GM06990 (cell line): ENCODE measurements at places on chromosomes 6 and 20.
A peak's percentile ranks its signal among the peaks of the same experiment; 100 is the strongest.

DNA sequence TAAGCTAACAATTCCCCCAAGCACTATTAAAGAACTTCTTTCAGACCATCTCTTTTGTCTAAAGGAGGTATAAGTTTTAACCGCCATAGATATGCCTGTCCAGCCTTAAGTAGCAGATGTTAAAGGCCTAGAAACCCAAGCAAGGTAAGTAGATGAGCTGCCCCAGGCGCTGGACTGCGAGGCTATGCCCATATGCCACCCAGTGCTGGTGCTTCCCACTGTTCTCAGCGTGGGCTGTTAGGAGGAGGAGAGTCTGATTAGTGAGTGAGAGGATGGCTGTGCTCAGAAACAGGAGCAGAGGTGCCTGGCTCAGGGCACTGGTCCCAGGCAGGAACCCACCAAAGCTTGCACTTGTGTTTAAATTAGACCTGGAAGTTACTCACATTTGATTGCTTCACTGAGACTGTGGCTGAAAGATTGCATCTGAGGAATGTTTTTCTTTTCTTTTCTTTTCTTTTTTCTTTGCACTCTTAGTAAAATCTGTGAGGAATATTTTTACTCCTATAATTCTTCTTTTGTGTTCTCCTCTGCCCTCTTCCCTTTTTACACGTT lies 32.2 kb downstream of the PRPH2 start:
- DNase-seq: no peak

- DNase-seq: no peak
Observed at GRCh38 chr20:42506397-42506796, 683.3 kb downstream of the PTPRT start.

DNA sequence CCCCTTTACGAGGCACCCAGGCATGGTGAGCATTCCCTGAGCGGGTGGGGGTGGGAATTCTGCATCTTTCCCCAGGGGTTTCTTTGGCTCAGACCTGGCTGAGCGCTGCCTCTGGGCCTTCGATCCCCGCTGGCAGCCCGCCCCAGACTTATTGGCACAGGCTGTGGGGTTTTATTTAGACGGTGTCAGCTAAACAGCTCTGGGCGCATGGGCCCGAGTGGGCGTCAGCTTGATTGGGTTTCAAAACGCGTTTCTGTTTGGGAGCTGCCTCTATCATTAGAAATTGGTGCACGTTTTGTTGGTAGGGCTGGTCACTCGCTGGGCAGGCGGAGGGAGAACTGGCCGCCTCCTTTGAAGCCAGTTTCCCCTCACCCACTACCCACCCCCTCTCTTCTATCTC lies 21.0 kb downstream of the PMEPA1 start:
- no peak for DNase-seq

DNA sequence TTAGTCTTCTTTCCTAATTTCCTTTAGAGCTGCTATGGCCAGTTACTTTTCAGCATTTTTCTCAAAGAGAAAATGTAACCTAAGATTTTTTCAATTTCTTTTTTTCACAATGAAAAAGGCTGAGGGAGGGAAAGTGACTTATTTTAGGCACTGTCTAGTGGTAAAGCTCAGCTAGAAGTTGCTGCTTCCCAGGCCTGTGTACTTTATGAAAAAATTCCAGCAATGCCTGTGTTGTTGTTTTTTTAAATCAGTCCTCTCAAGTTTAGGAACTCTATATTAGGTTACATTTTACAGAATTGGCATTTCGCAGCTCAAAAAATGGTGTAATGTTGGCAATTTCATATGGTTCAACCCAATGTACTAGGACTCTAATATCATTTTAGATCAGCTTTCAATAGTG lies 269.6 kb downstream of the ARID1B start:
- DNase-seq: no peak

DNA sequence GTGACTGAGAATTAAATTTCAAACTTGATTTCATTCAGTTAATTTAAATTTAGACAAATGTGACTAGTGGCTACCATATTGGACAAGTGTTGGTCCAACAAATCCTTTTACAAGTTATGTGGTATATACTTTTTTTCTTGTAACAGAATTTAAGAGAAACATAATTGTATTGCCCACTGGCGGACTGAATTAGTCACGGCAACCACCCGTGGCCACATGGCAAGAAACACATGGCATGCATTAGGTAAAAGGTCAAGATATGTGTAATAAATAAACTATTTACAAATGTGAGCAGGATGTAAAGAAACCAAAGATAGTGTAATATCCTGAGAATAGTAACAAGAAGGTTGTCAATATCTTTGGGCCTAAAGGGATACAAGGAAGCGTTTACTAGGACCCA lies 91.2 kb downstream of the LCA5 start:
- DNase-seq: no peak

GRCh38 chr6:150177952-150178520 lies 35.2 kb downstream of the PPP1R14C start:
- no peak for DNase-seq

DNA sequence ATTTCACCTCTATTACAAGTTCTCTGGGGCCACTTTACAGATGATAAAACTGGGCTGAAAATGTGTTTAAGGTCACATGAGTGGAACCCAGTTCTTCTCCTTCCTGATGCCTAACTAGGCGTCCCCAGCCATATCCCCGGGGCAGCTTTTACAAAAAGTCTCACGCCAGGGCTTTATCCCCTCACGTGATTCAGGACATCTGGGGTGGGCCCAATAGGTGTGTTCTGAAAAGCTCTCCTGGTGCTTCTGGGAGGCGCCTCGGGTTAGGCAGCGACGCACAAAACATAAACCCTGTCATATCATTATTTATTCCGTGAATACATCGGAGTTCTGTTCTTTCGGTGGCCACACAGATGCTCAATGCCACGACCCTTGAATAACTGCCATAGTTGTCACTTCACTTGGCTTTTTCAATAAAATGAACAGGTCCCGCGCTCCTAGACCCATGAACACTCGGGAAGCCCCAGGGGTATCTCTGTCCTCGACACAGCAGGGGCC lies 32.1 kb downstream of the SF3B5 start:
- DNase-seq: no peak

DNA sequence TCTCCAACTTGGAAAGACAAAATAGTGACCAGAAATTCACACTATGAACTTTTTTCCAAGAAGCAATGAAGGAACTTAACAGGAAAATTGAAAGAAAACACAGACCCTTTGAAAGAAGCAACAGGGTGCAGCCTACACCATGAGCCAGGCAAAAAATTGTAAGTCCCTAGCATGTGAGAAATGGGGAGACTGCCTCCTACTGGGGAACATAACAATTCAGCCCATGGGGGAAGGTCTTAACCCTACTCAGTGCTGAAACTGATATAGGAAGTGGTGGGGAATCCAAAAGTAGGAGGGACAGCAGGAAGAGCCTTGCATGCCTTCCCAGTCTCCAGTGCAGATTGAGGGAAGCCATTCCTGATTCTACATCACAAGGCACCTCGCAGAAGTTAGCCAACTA lies 235.1 kb upstream of the UFL1 start:
- DNase-seq: no peak

DNA sequence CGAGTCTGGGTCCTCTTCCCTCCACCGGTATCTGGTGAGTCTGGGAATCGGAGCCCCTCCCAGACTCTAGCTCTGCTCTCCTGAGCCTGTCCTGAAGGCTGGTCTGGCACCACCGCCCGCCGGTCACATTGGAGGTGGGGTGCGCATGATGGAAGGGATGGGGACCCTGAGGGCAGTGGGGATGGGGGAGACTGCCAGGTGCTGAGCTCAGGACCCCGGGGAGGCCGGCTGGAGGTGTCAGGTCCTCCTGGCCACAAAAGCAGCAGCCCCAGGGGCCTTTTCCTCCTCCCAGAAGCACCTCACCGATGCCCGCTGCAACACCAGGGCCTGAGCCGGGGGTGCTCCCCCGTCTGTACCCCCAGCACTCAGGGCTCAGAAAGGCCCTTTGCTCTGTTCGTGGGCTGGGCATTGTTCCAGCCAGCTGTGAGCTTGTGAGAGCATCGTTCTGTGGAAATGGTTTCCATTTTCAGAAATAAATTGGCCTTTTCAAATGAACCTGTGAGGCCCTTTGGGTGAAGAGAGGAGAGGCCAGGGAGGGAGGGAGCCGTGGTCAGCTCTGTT lies 2.5 kb upstream of the NPBWR2 start:
- no peak for DNase-seq

GRCh38 chr6:21769405-21769861 lies 175.9 kb downstream of the SOX4 start:
- DNase-seq: no peak

DNA sequence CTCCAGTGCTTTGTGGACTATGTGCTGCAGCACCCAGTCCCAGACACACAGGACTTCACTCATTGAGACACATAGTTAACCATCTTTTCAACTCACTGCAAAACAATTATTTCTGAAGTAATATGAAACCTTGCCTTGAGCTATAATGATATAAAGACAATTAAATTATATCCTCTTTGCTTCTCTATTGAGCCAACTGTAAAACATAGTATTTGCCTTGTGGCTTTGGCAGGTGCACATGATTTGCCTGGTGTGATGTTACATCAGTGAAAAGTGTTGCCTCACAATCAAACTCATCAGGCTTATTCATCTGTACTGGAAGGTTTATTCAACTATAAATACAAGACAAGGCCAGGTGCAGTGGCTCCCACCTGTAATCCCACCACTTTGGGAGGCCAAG lies 80.6 kb downstream of the NCOA7 start:
- DNase-seq: no peak

- peak; percentile 58 for DNase-seq
Observed at GRCh38 chr6:143901885-143902750, 37.8 kb downstream of the ZC2HC1B start.

GRCh38 chr6:34043359-34043758 lies 102.5 kb downstream of the GRM4 start:
- DNase-seq: no peak

GRCh38 chr20:17960927-17961586 lies 7.5 kb downstream of the SNX5 start:
- DNase-seq: no peak

GRCh38 chr6:21332077-21332476 lies 261.5 kb upstream of the SOX4 start:
- no peak for DNase-seq

- DNase-seq: no peak
Observed at GRCh38 chr6:128918886-128919285, 35.9 kb downstream of the LAMA2 start.

GRCh38 chr6:14927398-14927797 lies 318.5 kb upstream of the JARID2 start:
- no peak for DNase-seq

- DNase-seq: no peak
Observed at GRCh38 chr20:50611128-50611810, 80.1 kb downstream of the RIPOR3 start.

- DNase-seq: no peak
Observed at GRCh38 chr6:43811733-43812099, 41.7 kb downstream of the VEGFA start.

DNA sequence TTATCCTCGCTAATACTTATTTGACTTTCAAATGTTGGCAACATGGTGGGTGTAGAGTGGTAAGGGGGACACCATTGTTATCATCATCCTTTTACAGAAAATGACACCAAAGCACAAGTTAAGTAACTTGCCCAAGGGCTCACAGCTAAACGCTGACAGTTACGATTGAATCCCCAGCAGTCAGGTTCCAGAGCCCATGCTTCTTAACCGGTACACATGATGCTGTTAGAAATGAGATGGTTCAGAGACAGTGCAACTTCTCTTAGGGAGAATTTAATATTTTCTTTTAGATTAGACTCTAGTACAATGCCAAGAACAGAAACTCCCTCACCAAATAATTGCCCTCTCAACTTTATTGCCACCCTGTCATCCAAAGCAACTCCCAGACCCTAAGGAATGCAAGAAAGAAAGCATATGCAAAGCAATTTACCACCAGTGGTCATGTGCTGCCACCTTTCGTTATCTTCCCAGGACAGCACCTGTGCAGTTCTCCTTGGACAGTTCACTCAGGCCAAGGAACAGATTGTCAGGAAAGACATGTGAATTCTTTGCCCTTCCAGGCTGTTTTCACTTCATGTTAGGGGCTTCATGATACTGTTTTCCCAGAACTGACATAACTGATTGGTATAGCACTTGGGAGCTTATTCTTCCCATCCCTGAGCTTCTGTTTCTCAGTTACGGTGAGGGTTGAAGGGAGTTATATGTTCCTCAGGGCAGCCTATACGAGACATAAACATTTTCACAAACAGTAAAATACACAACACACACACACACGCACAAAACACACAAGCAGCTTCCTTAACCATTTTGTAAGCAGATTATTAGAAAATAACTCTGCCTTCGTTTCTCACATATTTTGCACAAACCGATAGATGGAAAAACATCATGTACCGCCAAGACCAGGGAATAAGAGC lies 5.1 kb downstream of the HLA-DMA start:
- no peak for DNase-seq

GRCh38 chr6:166749666-166750065 lies 122.6 kb upstream of the RPS6KA2 start:
- DNase-seq: no peak

DNA sequence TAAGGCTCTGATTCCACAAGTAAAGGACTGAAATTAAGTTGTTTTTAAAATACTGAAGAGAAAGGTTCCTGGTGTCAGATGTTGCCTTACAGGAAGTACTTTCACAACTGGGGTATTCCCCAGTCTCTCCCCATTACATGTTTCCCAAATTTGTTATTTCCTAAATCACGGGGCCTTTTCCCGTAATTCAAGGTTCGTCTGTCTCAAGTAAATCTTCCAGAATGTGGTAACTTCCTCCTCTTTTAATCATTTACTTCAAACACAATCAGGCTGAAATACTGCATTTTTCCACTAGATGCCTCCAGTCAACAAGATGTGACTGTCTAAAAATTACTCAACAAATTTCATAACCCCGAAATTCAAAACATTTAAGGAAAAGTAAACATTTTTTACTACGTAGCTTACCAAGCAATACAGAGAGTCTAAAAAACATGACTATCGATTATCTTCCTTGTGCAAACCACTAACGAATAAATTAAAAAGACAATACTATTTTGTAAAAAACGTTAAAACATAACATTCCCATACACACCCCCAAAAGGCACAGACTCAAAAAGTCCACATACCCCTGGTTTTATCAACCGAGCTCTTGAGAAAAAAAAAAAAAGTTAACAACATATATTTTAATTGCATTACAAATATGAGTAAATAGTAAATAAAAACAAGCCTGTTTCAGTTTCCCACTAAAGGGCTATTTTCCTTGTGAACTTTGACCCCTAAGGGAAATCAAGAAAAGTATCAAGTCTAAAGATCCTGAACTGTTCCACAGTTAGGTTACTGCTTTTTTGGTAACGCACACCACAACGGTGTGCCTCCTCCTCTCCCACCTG lies 1.7 kb downstream of the SOD2 start:
- DNase-seq: no peak

GRCh38 chr20:17752459-17752858 lies 52.7 kb downstream of the BANF2 start:
- DNase-seq: no peak

- no peak for DNase-seq
Observed at GRCh38 chr6:13256266-13257001, 71.9 kb downstream of the TBC1D7 start.
